ENCODE measurements at places on chromosomes 1 and 21. TPM values are rescaled to one million over a fixed set of nuclear protein-coding genes. Genes with fewer than 3 reads are reported as not detected.

- no peaks in the 10 kb centered on the region for H3K27me3 ChIP-seq
- peaks cover 31% of the 10 kb centered on the region for H3K4me1 ChIP-seq
- H3K27ac ChIP-seq, result no peak overlapping the region
- no peak for DNase-seq
- no peaks in the 10 kb centered on the region for H3K36me3 ChIP-seq
These were observed 79.5 kb upstream of the ZNF648 start for GRCh38 chr1:182141040-182141439.

Gene LRRC3
- 3.6 TPM for total RNA-seq

Gene LCE3E
- not detected for total RNA-seq

GRCh38 chr1:29416267-29417146 is 180.2 kb downstream of the PTPRU start:
- H3K27ac ChIP-seq, result peak overlapping the region; percentile 71
- no peaks in the 10 kb centered on the region for H3K4me1 ChIP-seq
- no peak for DNase-seq
- H3K36me3 ChIP-seq, result no peaks in the 10 kb centered on the region
- no peak overlapping the region for H3K4me3 ChIP-seq

Gene DPH5
- total RNA-seq, result 23.8 TPM

GRCh38 chr1:247574236-247574635 is 13.9 kb upstream of the OR2G2 start:
- no peaks in the 10 kb centered on the region for H3K4me1 ChIP-seq
- no peaks in the 10 kb centered on the region for H3K27me3 ChIP-seq
- H3K4me3 ChIP-seq, result no peak overlapping the region
- DNase-seq, result no peak

DNA sequence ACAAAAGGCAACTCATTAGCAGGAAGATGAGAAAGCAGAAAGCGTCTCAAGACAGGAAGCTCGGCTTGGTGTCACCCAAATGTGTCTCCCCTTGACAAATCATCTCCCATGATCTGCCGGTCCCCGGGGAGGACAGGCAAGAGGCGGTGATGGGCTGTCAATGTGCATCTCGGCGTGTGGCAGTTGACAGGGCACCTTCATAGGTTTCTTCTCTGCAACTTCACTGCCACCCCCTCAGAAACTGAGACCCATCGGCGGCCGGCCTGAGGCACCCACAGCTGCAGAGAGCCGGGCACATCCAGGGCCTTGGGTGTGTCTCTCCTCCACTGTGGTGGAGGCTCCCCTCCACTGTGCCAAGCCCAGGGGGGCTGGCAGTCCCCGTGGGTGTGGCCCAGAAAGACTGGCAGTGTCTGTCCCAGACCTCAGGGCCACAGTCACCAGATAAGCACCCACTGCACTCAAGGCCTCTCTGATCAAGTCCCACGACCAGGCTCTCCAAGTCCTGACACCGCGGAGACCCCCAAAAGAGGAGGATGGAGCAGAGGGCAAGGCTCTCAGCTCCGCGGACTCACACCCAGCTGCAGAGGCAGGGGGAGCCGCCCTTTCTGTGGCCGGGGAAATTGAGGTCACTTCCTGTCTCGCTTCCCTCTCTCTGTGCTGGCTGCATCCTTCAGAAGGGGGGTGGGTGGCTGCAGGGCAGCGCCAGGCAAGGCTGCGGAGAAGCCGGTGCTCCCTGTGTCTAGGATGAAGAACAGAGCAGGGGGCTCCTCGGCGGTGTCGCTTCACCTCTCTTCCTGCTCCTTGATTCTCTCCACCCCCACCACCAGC is 39.6 kb upstream of the LBR start:
- peak; percentile 85 for DNase-seq
- H3K4me1 ChIP-seq, result peaks cover 17% of the 10 kb centered on the region
- H3K27ac ChIP-seq, result peak overlapping the region; percentile 93
- no peaks in the 10 kb centered on the region for H3K27me3 ChIP-seq

DNA sequence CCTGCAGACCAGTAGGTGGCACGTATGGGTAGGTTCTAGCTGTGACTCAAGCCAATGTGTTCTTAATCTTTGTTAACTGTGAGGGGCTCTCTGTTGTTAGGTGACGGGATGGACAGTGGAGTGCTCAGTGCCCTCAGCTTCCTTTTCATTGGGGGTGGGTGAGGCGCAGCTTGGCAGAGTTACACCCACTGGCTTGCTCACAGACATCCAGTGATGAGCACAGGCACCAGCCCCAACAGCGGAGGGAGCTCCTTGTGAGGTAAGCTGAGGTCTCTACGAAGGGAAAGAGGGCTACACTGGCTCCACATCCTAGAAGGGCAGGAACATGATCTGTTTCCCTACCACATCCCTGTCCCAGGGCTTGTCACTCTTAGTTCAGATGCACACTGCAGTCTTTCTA is 871.3 kb downstream of the LRRIQ3 start:
- no peaks in the 10 kb centered on the region for H3K27me3 ChIP-seq
- no peak overlapping the region for H3K4me3 ChIP-seq
- no peak for DNase-seq
- no peaks in the 10 kb centered on the region for H3K4me1 ChIP-seq
- no peak overlapping the region for H3K27ac ChIP-seq

DNA sequence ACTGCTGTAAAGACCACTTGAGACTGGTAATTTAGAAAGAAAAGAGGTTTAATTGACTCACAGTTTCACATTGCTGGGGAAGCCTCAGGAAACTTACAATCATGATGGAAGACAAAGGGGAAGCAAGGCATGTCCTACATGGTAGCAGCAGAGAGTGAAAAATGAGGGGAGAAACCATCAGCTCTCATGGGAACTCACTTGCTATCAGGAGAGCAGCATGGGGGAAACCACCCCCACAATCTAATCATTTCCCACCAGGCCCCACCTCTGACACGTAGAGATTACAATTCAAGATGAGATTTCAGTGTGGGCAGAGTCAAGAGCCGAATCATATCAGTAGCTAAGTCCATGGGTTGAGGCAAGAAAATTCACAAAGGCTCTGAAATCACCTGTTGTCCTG is 23.8 kb upstream of the LYPD8 start:
- no peak overlapping the region for H3K4me3 ChIP-seq
- H3K27ac ChIP-seq, result no peak overlapping the region
- DNase-seq, result no peak

- H3K4me1 ChIP-seq, result no peaks in the 10 kb centered on the region
- no peaks in the 10 kb centered on the region for H3K27me3 ChIP-seq
- H3K36me3 ChIP-seq, result no peaks in the 10 kb centered on the region
- H3K4me3 ChIP-seq, result no peak overlapping the region
- H3K27ac ChIP-seq, result no peak overlapping the region
- DNase-seq, result peak; percentile 15
These were observed 26.5 kb downstream of the RUNX3 start for GRCh38 chr1:24903560-24903954.

DNA sequence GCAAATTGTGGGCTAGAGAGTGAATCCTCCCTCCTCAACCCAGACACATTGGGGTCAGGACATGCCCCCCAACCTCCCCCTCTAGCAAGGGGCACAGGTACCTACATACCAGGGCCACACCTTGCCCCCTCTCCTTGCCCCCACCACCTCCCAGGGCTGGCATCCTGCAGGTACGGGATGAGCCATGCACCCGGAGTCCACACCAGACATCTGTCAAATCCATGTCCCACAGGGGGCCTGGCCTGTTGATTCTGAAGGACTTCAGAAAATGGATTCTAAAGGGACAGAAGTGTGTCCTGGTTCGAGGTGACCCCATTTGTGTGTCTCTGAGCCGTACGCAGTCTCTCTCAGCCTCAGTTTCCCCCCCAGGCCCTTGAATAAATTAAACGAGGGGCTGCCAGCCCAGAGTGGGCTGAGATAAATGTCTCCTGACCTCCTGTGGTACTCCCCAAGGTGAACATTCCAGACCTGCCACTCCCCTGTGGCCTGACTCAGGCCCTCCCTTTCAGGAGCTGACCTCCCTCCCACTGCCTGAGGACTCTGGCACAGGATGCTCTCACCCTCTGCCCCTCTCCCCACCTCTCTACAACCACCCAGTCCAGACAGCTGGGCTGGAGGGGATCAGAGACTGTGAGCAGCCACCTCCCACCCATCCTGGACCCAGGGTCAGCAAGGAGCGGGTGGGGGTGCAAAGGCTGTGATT is 94.5 kb downstream of the EPHB2 start:
- H3K4me3 ChIP-seq, result no peak overlapping the region
- DNase-seq, result no peak
- H3K27me3 ChIP-seq, result no peaks in the 10 kb centered on the region
- H3K27ac ChIP-seq, result no peak overlapping the region
- no peaks in the 10 kb centered on the region for H3K36me3 ChIP-seq

Gene BRWD1
- 40.5 TPM for total RNA-seq

Gene CNN3
- total RNA-seq, result 215 TPM

DNA sequence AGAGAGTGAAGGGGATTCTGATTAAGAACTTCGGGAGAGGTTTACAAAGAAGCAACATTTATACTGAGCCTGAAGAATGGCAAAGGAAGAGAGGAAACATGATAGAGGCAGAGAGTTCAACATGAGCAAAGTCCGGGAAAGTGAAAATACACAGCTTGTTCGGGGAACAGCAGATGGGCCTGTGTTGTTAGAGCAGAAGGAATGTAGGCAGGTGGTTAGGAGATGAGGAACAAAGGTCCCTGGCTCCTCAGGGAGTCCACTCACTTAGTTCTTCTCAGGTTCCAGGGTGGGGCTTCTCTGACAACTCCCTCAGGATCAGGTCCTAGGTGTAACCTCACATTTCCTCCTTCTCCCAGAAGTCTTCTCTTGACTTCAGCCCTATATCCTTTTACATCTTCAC is 5.1 kb upstream of the ZNF326 start:
- H3K36me3 ChIP-seq, result no peaks in the 10 kb centered on the region
- no peak overlapping the region for H3K4me3 ChIP-seq

GRCh38 chr1:166233750-166234366 is 67.1 kb upstream of the FAM78B start:
- no peaks in the 10 kb centered on the region for H3K36me3 ChIP-seq
- peak; percentile 17 for DNase-seq
- H3K27me3 ChIP-seq, result no peaks in the 10 kb centered on the region
- no peak overlapping the region for H3K27ac ChIP-seq
- no peaks in the 10 kb centered on the region for H3K4me1 ChIP-seq

DNA sequence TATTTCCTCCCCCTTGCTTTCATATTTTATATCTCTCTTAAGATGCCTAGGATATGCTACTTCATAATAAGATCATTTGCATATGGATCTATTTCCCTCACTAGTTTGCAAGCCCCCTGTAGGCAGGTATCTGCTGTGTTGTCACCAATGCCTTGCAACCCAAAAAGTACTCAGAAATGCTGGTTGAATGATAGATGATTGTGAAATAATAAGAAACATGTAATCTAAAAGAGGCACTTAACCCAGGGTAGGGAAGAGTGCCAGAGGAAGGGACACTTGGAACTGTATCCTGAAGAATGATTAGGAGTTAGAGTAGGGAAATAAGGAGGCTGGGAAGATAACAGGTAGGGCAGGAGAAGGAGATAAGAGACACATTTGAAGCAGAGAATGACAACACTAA is 12.3 kb downstream of the ATPAF1 start:
- no peak overlapping the region for H3K4me3 ChIP-seq
- no peak for DNase-seq
- H3K27me3 ChIP-seq, result no peaks in the 10 kb centered on the region
- H3K4me1 ChIP-seq, result no peaks in the 10 kb centered on the region
- peaks cover 60% of the 10 kb centered on the region for H3K36me3 ChIP-seq
- H3K27ac ChIP-seq, result no peak overlapping the region

Gene CCDC24
- total RNA-seq, result 5.3 TPM

GRCh38 chr1:202349206-202349928 is 868 bp downstream of the PPP1R12B start:
- peak overlapping the region; percentile 95 for H3K27ac ChIP-seq
- DNase-seq, result no peak
- no peaks in the 10 kb centered on the region for H3K36me3 ChIP-seq
- H3K4me3 ChIP-seq, result peak overlapping the region; percentile 99

DNA sequence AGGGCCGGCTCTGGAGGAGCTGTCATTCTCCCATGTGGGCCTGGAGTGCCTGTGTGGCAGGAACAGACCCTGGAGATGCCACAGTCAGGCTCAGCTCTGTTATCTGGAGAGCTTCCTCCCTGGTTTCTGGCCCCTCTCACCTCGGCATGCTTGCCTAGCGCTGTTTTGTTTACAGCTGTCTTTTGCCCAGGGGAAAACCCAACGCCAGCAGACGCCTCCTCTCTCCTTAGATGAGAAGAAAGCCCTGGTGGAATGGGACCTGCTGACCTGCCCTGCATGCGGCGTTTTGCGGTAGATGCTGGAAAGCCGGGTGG is 104.9 kb downstream of the CRYAA start:
- H3K36me3 ChIP-seq, result no peaks in the 10 kb centered on the region
- H3K4me3 ChIP-seq, result no peak overlapping the region
- H3K27ac ChIP-seq, result no peak overlapping the region
- DNase-seq, result peak; percentile 56
- peaks cover 15% of the 10 kb centered on the region for H3K4me1 ChIP-seq

- H3K27ac ChIP-seq, result no peak overlapping the region
- H3K36me3 ChIP-seq, result no peaks in the 10 kb centered on the region
- H3K4me1 ChIP-seq, result no peaks in the 10 kb centered on the region
These were observed 53.6 kb upstream of the MAP10 start for GRCh38 chr1:232751393-232752140.

DNA sequence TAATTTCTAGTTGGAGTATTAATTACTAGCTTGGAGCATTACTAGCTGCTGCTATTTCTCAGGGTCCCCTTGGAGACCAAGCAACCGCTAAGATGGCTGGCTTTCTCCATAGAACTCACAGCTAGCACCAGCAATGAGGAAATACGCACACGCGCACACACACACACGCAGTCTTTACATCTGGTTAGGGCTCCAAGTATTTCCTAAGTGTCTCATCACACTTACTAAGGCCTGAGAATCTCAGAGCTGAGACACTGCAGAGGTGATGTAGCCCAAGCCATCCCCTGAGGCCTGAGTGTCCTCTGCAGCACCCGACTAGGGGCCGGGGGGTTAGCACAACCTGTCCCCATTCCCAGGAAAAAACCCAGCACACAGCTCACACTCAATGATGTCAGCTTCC is 42.5 kb downstream of the ITPKB start:
- H3K27ac ChIP-seq, result no peak overlapping the region
- H3K27me3 ChIP-seq, result no peaks in the 10 kb centered on the region
- H3K4me1 ChIP-seq, result peaks cover 26% of the 10 kb centered on the region
- peaks cover 18% of the 10 kb centered on the region for H3K36me3 ChIP-seq
- DNase-seq, result no peak

DNA sequence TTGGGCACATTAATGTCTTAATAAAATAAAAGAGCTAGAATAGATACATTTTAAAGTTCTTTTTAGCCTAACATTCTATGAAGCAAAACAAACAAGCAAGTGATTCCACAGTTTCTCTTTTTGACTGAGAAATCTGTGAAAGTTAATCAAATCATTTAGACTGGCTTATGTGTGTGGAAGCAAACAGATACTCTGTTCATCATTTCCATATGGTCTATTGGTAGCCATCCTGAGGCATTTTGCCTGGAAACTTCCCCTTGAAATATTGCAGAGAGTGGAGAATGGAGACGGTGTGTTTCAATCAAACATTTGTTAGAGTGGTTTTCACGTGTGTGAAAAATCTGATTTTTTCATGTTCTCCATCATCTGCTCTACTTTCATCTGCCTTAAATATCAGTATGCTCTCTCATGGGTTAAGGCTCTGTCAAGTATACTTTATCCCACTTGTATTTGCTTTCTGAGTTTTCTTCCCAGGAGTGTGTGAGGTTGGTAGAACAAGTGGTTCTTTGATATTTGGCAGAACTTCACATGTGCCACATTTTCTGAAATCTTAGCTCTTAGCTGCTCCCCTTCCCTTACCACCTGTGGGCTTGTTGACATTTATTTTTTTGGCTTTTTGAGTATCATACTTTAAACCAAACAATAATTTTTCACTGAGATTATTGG is 139.1 kb upstream of the PTGFR start:
- H3K27me3 ChIP-seq, result no peaks in the 10 kb centered on the region
- no peak for DNase-seq
- no peaks in the 10 kb centered on the region for H3K4me1 ChIP-seq
- H3K27ac ChIP-seq, result no peak overlapping the region
- H3K4me3 ChIP-seq, result no peak overlapping the region

Data from upper lobe of right lung (tissue), 1 donor.